ENCODE measurements at places on chromosomes 1 and 21.

GRCh38 chr1:156247460-156248322 lies at the start of gene PAQR6:
Gene PAQR6 (minus strand): TSS chr1:156248056. CDS start chr1:156246731, 1,325 bp downstream.
- DNase-seq, result no peak

- DNase-seq, result no peak
These were observed 46.8 kb downstream of the SAMSN1 start for GRCh38 chr21:14499316-14499715.

DNA sequence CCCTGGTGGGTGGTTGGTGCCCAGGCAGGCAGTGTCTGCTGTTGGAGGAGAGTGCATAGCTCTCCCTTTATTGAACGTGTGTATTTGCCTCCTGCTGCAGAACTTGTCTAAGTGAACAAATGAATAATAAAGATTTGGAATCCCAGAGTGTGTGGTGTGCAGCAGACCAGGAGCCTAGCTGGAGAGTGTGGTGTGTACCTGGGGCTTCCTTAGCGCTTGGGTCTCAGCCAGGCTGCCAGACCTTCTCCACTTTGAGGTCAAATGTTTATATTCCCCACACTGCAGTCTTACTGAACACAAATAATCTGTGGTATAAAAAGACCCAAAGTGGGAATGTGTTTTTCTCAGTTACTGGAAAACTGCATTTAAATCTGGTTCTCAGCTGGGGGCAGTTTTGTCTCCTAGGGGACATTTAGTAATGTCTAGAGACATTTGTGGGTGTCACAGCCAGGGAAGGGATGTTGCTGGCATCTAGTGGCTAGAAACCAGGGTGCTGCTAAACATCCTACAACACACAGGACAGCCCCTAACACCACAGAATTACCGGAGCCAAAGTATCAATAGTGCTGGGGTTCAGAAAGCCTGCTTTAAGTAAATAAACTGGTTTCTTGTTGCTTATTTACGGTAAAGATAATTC lies 23.6 kb downstream of the SLC37A1 start:
- no peak for DNase-seq

- DNase-seq, result no peak
These were observed 8.0 kb downstream of the ELOA start for GRCh38 chr1:23751050-23751814.
